H9 (cell line): ENCODE measurements at places on chromosomes 2 and 18. TPM values are rescaled to one million over a fixed set of nuclear protein-coding genes. Genes with fewer than 3 reads are reported as not detected.
A peak's percentile ranks its signal among the peaks of the same experiment; 100 is the strongest.

GRCh38 chr18:44464398-44465180 lies 216.1 kb upstream of the SETBP1 start:
- H3K36me3 ChIP-seq: no peaks in the 10 kb centered on the region
- no peaks in the 10 kb centered on the region for H3K4me1 ChIP-seq

DNA sequence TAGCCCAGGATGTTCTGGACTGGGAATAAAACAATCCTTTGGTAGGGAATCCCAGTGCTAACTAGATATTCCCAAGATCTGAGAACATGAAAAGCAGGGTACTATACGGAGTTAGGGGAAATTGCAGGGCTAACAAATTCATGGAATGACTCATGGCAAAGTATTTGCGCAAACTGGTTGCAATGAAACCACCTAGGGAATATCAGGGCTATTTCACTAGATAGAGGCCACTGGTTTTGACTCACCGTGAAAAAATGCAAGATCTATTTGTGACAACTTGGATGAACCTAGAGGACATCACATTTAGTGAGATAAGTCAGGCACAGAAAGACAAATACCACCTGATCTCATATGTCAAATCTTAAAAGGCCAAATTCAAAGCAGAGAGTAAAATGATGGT lies 233.3 kb downstream of the MBD2 start:
- H3K27me3 ChIP-seq: no peaks in the 10 kb centered on the region
- no peaks in the 10 kb centered on the region for H3K4me1 ChIP-seq
- DNase-seq: no peak
- no peak overlapping the region for H3K27ac ChIP-seq

- H3K27ac ChIP-seq: no peak overlapping the region
- peak; percentile 88 for DNase-seq
- H3K4me3 ChIP-seq: peak overlapping the region; percentile 64; the same call in 1 of the 3 replicates
Observed at GRCh38 chr2:19349911-19350677, 8.3 kb downstream of the OSR1 start.

DNA sequence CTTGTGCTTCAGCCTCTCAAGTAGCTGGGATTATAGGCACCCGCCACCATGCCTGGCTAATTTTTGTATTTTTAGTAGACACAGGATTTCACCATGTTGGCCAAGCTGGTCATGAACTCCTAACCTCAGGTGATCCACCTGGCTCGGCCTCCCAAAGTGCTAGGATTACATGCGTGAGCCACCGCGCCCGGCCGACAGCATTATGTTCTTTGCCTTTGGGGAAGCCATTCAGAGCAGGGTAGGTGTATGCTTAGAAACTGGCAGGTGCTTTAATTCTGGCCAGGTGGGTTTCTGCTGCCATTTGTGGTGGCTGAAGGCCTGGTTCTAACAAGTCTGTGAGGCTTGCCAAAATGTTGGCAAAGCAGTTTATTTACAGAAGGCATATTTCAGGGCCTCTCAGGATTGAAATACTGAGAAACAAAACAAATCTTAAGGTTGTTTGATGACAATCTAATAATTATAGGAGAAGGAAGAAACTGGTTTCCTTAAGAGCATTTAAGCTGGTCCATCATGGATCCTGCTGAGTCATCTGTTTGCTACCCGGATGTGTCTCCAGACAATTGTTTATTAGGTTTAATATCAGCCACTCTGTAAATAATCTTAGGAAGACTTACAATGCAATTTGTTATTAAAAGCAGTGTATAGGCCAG lies 16.0 kb downstream of the SLC20A1 start:
- H3K4me3 ChIP-seq: no peak overlapping the region
- H3K27ac ChIP-seq: no peak overlapping the region
- no peaks in the 10 kb centered on the region for H3K4me1 ChIP-seq
- H3K36me3 ChIP-seq: peaks cover 44% of the 10 kb centered on the region; the same call in 2 of the 3 replicates
- no peak for DNase-seq

IL18R1 gene
- not detected in 2 replicates for total RNA-seq

OXER1 gene
- 1.6 TPM in 2 replicates for total RNA-seq

PTPRN gene
- 6.3 and 6.5 TPM in 2 replicates for total RNA-seq

C2orf72 gene
- 0.77 and 1.0 TPM in 2 replicates for total RNA-seq

KCNG2 gene
- total RNA-seq: 0.15 TPM in 1 of 2 replicates, not detected in the other
